Stimulated activated CD8-positive, alpha-beta memory T cell treated with anti-CD3 and anti-CD28 coated beads, Interleukin-4, amount 100 ng/mL, for 1 hour (primary cell): ENCODE measurements at places on chromosomes 7 and 10.

GRCh38 chr10:12013926-12014325 lies 28.7 kb downstream of the UPF2 start:
- DNase-seq: no peak

- DNase-seq: no peak
Measured at GRCh38 chr7:30212701-30213111, 71.7 kb upstream of the ZNRF2 start.

- no peak for DNase-seq
Measured at GRCh38 chr7:101870361-101871062, 53.1 kb downstream of the CUX1 start.

- peak; percentile 28 for DNase-seq
Measured at GRCh38 chr10:91163869-91164474, 56.5 kb upstream of the PCGF5 start.
